ENCODE measurements at places on chromosomes 1 and 21.

DNA sequence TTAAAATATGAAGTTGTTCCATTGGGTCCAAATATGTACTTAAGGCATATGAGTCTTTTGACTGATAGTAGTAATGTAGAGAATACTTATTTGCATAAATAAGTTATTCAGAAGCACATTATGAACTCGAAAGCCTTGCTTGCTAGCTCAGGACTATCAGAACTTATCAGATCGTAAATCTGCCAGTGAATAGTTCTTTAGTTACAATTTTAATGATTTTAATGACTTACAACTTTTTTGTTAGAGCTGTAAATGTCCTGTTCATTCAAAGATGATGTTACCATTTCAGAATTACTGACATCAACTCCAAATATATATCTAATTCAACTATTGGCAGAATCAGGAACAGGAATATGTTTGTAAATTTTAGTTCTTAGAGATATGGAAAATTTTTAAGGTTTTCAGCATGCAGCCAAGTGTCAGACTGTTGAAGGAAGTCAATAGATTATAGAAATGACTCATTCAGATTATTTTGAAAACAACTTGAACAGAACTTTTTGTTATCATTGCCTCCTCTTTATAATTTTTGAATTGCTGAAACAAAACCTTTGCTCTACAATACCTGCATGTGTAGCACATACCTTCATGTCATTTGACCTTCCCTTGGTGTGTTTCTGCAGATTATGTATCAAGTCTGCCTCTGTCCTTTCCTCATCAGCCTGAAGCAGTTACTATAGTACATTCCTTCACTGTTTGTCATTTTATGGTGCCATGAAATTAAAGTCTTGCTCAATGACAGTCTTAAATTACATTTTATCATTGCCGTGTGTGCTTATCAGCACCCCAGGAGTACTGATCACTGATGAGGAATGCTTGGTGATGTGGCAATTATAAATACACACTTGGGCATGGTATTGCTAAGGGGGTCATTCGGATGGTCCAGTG is 44.9 kb downstream of the LRRC8D start:
- DNase-seq, result no peak

DNA sequence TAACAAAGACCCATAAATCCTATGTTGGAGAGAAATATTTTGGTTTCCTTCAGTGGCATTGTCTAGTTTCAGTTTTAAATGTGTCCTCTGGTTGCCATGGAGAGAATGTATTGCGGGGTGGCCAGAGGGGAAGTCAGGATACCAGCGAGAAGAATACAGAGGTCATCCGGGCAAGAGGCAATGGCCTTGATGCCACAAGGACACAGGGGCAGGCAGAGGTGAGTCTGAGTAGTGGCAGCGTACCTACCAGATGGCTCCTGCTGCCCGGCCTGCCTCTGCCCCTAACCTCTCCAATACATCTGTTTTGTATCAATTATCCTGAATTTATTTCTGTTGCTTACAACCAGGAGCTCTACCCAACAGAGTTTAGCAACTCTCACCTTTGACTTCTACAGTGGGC is 14.9 kb downstream of the KLHDC7A start:
- DNase-seq, result no peak

GRCh38 chr1:235739631-235740030 is 90.0 kb upstream of the GNG4 start:
- DNase-seq, result no peak

DNA sequence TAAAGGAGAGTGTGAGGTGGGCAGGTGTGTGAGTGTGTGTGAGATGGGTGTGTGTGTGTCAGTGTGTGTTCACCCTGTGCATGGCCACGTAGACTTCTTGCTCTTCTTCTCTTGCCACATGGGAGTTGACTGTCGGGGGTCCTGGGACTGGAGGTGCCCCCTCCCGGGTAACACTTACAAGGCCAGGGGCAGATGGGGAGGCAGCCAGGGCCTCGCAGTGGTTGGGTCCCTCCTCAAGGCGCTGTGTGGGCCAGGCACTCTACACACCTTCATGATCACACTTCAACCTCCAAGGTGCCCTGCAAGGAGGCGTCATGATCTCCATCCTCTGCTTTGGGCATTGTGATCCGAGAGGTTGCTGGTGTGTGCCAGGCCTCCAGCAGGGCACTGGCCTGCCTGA is 2.3 kb downstream of the PLA2G2F start:
- DNase-seq, result no peak

GRCh38 chr1:45205910-45206721 is at the start of gene ZSWIM5:
Gene ZSWIM5, minus strand, starts transcription at chr1:45206605. Its CDS starts 255 bp downstream, at chr1:45206350.
- DNase-seq, result no peak

DNA sequence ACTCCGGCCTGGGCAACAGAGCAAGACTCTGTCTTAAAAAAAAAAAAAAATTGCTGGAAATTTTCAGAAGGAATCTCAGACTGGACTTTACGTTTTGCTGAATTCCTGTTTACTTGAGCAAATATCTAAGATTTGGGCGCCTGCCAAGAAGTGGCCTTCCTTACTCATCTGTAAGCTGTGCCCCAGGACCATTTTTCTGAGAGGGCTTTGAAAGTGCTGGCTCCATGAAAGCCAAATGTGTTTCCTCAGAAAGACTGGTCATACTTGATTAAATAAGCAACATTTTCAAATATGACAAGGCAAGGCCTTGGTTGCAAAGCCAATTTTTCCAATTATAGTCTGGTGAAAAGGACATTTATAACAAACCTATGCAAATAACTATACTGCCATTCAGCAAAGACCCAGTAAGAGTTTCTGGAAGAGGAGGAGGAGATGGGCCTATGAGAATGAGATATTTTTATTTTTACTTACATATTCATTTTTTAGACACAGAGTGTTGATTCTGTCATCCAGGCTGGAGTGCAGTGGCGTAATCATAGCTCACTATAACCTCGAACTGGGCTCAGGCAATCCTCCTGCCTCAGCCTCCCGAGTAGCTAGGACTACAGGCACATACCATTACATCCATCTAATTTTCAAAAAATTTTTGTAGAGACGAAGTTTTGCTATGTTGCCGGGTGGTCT is 56.3 kb upstream of the HTR1D start:
- DNase-seq, result no peak

DNA sequence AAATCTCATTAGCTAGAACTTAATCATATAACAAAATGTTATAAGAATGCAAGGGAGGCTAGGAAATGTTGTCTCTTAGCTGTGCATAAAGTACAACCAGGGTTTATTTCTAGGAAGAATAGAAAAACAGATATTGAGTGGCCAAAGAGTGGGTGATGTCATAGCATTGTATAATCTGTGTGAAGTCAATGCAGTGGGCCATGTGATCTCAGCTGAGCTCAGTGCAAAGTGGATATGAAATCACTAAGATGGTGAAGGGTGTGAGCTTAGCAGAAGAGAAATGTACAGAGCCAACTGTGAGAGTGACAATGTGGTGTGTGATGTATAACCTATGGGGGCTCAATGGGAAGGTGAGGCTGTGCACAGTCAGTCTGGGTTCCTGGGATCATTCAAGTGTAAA is 29.7 kb upstream of the DUSP23 start:
- no peak for DNase-seq

DNA sequence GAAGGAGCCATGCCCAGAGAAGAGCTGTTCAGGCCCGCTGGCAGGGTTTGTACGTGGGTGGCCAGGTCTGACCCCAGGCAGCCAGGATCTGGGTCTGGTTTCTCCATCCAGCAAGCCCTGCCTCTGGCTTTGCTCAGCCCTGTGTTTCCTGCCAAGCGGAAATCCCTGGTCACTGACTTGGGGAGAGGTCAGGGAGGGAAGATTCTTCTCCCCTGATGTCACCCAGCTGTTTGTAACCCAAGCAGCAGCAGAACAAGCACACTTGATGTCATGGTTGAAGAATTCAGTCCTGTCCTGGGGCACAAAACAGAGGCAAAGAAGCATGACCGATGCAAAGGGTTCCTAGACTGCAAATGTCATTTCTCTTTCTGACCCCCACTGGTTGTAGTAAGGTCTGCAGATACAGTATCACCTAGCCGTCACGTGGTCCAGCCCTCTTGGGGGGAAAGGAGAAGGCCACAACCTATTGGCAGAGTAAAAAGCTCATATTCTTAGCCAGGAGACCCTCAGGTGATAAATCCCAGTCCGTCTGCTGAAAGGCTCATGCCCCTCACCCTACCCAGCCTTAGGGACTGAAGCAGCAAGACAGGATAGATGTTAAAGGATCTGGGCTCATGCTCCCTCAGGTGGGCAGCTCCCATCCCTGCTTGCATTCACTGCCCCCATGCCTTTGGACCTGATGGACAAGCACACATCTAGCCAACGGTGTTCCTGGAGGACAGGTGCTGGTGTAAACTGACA is 120.9 kb downstream of the SYT2 start:
- DNase-seq, result no peak

DNA sequence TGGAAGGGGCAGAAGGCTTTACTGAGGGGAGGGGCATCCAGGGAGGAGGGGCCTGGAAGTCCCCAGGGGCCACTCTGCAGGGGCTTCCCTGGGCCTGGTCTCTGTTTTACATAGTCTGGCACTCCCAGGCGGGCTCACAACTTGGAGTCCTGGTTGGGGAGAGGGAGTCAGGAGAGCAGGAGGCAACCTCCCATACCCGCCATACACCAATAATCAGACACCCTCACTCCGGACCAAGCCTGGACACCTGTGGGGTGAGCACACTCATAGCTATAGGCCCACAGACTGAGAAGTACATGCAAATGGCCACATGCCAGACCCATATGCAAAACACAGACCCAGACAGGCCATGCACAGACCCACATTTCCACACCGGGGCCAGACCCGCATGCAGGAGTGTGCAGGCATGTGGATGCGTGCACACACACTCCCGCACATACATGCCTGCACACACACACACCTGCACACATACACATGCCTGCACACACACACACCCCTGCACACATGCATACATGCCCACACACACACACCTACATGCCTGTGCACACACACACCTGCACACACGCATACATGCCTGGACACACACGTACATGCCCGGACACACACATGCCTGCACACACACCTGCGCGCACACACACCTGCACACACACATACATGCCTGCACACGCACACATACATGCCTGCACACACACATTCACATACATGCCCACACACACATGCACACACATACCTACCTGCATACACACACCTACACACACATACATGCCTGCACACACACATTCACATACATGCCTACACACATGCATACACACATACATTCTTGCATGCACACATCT is 89.5 kb upstream of the RUNX3 start:
- no peak for DNase-seq

DNA sequence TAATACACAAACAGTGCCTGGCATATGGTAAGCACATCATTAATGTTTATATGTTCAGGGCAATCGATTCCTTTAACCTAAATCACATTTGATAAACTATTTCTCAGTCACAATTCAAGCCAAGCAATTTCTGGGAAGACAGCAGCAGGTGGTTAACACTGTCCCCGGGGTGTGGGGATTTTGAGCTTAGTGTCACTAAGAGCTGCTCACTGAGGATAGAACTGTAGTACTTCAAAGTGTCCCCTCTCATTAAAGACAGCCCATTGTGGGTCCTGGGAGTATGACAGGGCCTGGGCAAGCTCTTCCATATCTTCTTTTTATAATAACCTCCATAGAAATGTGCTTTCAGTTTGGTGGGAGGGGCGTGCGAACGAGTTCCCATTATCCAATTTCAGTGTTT is 8.4 kb upstream of the GALNT2 start:
- DNase-seq, result no peak

DNA sequence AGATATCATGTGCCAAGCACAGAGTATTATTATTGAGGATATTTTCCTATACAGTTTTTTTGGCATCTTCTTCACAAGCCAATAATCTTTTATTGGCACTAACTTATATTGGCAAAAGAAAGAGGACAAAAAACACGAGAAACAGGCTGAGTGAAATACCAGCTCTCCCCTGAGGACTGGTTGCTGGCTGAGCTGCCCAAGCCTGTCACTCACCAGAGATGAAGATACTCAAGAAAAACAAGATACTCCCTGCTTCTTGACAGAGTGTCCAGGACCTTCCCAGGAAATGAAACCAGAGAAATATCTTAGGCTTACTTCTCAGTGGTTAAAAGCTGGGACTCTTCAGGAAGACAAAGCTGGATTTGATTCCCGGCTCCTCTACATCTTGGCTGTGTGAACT is 35.9 kb upstream of the ATP1B1 start:
- no peak for DNase-seq

DNA sequence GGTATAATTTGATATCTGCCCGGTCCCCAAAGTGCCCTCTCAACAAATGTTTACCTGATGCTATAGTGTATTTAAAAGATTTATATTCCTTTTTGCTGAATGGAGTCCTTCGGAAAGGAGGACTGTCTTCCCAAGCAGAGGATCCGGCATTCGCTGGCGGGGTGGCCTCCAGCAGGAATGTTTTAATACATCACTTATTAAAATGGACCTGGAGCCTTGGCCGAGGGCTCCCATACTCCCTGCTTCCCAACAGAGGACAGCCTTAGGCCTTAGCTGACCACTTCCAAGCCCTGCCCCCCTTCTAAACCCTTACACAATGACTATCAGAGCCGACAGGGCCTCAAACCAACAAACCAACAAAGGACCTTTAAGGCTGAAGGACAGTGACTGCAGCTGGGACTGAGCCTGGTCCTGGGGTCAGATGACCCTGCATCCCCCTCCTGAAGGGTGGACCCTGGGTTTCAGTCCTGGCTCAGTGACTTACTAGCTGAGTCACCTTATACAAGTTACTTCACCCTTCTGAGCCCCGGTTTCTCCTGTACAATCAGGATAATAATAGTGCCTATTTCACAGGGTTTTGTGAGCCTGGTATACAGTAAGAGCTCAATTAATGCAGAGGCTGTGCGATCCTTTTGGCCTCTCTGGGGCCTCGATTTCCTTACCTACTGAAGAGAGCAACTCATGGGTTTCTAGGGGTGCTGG is 5.6 kb downstream of the CAMK2N1 start:
- no peak for DNase-seq
